Activated T-cell treated with anti-CD3 and anti-CD28 coated beads, Interleukin-2, amount 50 U/mL, for 72 hours (primary cell): ENCODE measurements at places on chromosomes 12 and 14. TPM values are rescaled to one million over a fixed set of nuclear protein-coding genes. Genes with fewer than 3 reads are reported as not detected.
A peak's percentile ranks its signal among the peaks of the same experiment; 100 is the strongest.

GRCh38 chr12:119659289-119659897 is 8.5 kb upstream of the PRKAB1 start:
- H3K4me1 ChIP-seq, result peaks cover 7% of the 10 kb centered on the region
- H3K27ac ChIP-seq, result no peak overlapping the region
- no peaks in the 10 kb centered on the region for H3K36me3 ChIP-seq
- peak; percentile 42 for DNase-seq
- H3K27me3 ChIP-seq, result no peaks in the 10 kb centered on the region
- no peak overlapping the region for H3K4me3 ChIP-seq

The ACRBP gene
- 5.2 TPM for total RNA-seq

DNA sequence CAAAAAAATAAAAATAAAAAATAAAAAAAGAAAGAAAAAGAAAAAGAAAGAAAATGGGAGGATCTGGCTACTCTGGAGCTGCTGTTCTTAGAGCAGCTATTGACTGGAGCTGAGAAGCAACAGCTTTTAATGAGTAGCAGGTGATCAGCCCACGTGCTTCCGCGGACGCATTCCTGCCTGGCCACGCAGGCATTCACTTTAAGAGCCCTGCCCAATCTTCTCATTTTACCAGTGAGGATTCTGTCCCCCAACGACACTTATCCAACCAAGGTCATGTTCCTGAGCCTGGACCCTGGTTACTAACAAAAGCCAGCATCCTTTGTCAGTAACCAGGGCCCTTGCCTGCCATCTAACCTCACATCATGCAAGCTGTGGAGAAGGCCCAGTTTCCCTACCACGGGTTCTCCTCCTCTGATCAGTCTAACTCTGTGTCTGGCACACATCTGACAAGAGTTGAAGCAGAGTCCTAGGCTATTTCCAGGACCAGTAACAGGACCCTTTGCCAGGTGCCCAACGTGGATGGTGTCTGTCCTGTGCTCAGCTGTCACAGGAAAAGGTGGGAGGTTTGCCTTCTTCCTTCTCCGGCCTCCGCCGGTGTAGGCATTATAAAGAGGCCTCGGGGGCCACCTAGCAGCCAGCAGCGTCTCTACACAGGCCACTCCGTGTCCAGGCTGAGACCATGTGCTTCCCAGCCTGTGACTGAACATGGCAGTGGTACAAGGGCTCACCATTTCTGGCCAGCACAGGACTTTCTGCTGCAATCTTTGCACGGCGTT is 60.9 kb upstream of the GPATCH2L start:
- no peak overlapping the region for H3K27ac ChIP-seq
- DNase-seq, result no peak
- H3K27me3 ChIP-seq, result no peaks in the 10 kb centered on the region
- no peaks in the 10 kb centered on the region for H3K36me3 ChIP-seq
- no peaks in the 10 kb centered on the region for H3K4me1 ChIP-seq
- H3K4me3 ChIP-seq, result no peak overlapping the region

The BMP4 gene
- total RNA-seq, result not detected

DNA sequence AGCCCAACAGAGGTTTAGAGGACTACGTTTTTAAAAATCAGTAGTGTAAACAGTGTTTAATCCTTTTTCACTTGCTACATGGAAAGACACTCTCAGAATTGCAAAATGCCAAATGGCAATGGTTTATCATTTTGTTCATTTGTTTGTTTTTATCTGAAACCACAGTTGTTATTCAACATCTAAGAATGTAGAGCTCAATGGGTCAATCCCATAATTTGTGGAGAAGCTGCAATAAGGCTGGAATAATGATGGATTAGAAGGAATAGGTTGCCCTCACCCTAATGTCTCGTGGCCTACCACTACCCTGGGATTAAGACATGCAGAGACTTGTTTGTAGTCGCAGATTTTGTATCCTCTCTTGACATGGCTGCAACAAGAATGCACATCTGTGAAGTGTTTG is 115.7 kb downstream of the LLPH start:
- H3K36me3 ChIP-seq, result peaks cover 3% of the 10 kb centered on the region
- H3K4me1 ChIP-seq, result no peaks in the 10 kb centered on the region
- no peak overlapping the region for H3K27ac ChIP-seq
- H3K27me3 ChIP-seq, result peaks cover 24% of the 10 kb centered on the region
- DNase-seq, result no peak

DNA sequence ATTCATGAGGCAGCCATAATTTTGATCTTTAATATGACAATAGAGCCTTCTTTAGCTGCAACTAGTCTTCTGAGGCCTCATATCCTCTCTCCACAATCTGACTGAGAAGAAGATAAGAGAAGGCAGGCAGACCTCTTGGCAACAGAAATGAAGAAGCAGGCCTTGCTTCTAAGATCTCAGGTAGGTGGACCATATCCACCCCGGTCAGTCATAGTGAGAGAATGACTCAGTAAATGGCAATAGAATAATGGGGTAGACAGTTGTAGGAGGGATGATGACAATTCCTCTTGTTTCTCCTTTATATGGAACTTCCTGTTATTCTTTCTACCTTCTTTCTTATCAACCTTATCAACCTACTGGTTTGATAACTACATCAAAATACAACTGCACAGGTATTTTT is 246.7 kb upstream of the G2E3 start:
- H3K27ac ChIP-seq, result no peak overlapping the region
- no peak overlapping the region for H3K4me3 ChIP-seq
- H3K4me1 ChIP-seq, result no peaks in the 10 kb centered on the region

DNA sequence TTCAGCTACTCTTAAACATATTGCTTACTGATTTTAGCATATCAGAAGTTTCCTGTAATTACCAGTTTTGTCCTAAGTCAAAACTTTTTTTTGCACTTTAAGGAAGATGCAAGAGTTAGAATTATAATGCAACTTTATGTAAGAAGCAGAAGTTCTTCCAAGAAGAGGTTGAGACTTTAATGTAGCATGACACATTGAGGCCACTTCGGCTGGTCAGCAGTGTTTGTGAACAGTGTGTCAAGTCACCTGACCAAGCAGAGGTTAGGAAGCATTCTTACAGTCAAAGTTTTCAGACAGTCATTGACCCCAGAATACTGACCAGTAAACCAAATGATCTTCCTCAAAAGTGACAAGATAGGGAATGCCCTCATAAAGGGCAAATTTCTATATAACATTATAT is 15.2 kb downstream of the FGFR1OP2 start:
- H3K27ac ChIP-seq, result no peak overlapping the region
- peaks cover 17% of the 10 kb centered on the region for H3K36me3 ChIP-seq
- no peaks in the 10 kb centered on the region for H3K27me3 ChIP-seq
- DNase-seq, result no peak

- peaks cover 5% of the 10 kb centered on the region for H3K4me1 ChIP-seq
- H3K27ac ChIP-seq, result no peak overlapping the region
- DNase-seq, result no peak
- no peaks in the 10 kb centered on the region for H3K36me3 ChIP-seq
These were observed 18.0 kb downstream of the ATL1 start for GRCh38 chr14:50577982-50578381.
